Stimulated activated CD4-positive, alpha-beta T cell treated with anti-CD3 and anti-CD28 coated beads, Interleukin-1b, Interleukin-23, amount 100 ng/mL, for 1 hour (primary cell): ENCODE measurements at places on chromosomes 1 and 21.

DNA sequence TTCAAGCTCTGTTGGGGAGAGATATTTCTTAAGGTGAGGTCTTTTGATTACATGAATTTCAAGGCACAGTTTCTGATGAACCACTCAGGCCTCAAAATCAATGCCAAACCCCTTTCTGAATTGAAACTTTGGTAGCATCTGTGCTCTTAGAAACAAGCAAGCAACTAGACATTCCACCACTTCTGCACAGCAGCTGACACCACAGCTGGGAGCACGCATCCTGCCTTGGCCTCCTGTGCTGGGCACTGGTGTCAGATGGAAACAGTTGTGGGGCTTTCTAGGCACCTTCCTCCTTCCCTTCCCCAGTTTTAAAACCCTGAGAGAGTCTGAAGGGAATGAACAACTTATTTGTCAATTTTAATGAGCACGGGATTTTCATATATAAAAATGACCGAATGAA, 360.2 kb downstream of the ADGRL2 start:
- no peak for DNase-seq

GRCh38 chr21:13937236-13937635, 273.5 kb downstream of the LIPI start:
- no peak for DNase-seq

- DNase-seq, result no peak
Observed at GRCh38 chr1:82346141-82346540, 545.4 kb downstream of the ADGRL2 start.

- no peak for DNase-seq
Observed at GRCh38 chr21:15080526-15080925, 15.7 kb upstream of the NRIP1 start.

DNA sequence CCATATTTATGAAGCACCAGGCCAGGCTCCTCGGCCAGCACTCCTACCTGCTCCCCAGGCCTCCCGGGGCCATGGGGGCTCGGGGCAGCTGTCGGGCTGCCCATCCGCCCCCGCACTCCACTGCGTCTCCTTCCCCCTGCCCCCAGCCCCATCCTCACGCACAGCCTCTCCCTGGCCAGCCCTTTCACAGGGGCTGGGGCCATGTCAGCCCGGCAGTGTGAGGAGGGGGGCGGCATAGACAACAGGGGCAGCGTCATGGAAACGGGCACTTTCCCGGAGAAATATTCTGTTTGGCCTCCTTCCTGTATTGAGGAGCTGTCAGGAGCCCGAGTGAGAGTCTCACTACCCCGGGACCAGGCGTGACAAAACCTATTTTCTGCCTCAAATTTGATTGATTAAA, 87.3 kb downstream of the CASZ1 start:
- DNase-seq, result no peak

DNA sequence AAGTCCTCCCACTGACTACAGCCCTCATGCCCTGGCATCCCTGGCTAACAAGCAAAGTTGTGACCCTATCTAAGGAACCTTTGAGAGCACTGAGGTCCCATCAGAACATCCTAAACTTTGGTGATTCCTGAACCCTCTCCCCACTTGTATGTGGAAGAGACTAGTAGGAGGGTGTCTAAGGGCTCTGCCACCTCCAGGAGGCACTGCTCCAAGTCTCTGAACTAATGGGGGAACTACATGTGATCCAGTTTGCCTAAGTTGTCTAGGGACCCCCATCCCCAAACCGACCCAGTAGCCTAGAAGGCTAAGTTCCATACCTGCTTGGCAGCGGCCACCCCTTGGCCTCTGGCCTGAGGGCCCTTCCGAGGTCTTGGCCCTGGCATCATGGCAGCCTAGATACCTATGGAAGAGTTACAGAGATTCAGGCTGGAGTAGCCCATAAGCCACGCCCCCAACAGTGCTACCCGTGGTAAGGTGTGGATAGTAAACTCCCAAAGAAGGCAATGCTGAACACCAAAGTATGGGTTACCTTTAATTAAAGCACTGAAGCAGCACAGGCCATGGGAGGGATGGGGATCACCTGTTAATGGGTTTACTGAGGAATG, 1.7 kb downstream of the CC2D1B start:
- DNase-seq, result no peak

DNA sequence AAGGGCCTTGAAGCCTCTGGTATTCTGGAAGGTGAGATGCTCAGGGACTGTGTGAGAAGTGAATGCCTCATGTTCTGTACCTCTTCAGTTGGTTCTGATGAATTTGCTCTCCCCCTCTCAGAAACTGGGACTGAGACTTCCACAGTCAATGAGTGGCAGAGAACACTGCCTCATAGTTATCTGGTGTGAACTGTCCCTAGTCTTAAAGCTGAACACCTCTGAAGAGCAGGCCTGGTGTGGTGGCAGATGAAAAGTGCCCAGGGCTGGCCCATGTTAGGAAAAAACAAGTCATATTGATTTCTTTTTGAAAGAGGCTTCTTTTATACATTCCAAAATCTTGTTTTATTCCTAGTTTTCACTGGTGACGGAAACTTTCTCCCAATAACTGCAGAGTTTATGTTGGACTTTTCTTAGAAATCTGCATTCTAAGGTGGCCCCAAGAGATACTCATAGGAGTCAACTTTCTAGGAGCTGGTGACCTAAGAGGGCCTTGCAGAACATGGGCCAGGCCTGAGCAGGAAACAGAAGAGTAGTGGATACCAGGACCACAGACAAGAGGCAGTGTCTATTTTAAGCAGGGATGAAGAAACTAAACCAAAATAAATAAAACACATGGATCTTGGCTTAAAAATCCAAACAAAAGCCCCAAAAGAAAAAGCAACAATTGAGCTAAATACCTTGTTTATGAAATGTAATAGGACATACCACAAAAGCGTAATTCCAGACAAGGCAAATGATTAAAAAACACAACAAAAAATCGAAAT, 19.5 kb downstream of the DUSP10 start:
- DNase-seq, result no peak
